ENCODE measurements at places on chromosomes 7 and 10.

DNA sequence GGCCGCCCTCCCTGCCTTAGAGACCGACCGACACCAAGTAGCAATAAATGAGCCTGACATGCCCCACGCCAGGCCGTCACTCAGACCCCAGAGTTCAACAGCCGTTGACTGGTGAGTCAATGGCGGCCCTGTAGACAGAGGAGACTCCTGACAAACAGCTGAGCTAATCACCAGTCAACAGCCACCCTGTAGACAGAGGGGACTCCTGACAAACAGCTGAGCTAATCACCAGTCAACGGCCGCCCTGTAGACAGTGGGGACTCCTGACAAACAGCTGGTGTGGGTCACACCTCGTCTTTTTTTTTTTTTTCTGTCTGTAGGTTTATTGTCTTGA lies 16.9 kb upstream of the KNDC1 start:
- DNase-seq = no peak

DNA sequence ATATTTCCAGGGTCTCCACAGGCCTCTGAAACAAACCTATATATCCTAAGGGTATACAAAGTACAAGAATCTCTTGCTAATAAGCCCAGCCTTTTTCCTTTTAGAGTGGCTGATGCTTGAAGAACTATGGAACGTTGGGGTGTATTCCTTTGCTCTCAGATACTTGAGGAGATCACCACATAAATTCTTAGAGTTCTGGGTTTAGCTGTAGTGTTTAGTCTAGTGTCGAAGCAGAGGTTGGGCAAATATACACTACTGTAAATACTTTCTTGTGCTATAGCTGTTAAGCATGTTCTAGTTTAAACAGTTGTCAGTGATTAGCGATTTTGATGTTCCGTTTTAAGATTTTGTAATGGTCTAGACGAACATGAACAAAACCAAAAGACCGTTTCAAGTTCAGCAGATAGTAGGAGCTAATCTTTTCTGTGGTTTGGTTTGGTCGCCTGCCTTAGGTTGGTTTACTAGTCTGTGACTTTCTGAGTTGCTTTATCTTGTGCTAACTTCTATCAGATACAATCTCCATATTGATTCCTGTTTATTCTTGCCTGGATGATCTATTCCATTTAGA lies 229.6 kb downstream of the NSUN6 start:
- no peak for DNase-seq

GRCh38 chr10:69484736-69485135 lies 33.5 kb downstream of the TSPAN15 start:
- DNase-seq = no peak

DNA sequence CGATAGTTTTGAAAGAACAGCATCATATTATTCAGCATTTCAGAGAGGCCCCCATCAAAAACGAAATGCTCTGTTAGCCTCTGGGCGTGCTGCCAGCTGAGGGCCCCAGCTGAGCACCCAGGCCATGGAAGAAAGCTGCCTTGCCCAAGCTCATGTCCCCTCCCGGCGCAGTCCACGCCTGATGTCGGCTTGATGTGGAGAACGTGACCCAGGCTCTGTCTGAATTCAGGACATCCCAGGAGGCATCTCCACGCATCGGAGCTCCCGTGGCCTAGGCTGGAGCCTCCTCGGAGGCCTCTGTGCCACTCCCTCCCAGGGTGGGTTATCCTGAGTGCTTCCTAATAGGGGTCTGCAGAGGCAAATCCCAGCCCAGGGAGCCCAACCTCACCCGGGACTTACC lies 218.3 kb upstream of the AKR1E2 start:
- DNase-seq = no peak

DNA sequence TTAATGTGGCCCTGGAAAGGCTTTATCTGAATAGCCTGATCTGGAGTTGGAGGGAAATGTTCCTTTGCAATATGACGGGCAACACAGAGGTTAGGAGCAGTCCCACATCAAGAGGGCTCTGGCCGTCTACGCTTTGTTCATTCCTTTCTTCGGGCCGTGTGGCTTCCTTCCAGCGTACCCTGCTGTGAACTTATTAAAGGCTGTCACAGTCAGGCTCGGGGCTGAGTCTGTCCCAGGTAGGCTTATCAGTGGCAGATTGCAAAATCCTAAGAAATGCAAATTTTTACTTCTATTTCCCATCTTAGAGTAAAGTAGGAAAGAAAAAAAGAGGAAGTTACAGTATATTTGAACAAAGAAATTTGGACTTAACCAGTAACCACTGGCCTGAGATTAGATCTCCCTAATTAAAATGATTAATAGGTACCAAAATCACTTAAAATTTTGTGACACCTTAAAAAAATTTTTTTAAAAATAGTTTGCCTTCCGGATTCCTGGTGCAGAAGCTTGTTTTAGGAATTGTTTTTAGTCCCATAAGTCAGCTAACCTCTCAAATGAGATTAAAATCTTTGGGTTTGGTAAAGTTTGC lies 453.1 kb upstream of the MKI67 start:
- DNase-seq = no peak

GRCh38 chr7:137343281-137343841 lies at the start of gene PTN:
PTN (minus strand) TSS chr7:137343733; CDS start chr7:137254973, 88,760 bp downstream.
- DNase-seq = peak; percentile 79

DNA sequence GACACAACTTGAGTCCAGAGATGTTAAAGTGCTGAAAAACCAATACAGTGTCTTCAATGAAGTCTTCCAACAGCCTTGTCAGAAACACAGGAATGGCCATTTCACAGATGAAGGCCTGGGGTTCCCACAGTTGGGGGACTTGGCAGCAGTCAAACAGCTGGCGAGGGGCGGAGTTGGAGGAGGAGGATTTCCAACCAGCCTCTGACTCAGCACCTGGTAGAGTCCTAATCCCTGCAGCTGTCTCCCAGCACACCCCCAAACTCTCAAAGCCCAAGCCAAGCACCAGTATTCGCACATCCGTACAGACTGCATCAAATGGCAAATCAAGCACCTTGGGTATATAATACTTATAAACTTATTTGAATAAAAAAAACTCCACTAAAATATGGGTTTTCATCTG lies 28.0 kb downstream of the CTBP2 start:
- DNase-seq = no peak

- DNase-seq = peak; percentile 88
Measured at GRCh38 chr10:29895456-29895855, 163.9 kb downstream of the JCAD start.

DNA sequence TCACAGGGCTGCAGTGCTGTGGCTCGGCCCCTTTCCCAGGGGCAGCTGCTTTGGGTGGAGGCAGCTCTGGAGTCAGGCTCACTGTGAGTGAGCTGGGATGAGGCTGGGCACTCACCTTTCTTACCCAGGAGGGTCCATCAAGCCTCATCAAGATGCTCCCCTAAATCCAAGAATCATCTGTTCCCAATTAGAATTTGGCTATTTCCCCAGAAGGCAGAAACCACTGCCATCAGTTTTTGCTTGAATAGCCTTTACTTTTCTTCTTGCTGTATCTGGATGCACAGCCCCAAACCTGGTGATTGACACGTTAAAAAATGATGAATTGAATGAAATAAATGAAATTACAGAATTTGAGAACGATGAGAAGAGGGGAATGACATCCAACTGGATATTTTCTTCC lies 74.3 kb upstream of the LYZL1 start:
- DNase-seq = no peak

DNA sequence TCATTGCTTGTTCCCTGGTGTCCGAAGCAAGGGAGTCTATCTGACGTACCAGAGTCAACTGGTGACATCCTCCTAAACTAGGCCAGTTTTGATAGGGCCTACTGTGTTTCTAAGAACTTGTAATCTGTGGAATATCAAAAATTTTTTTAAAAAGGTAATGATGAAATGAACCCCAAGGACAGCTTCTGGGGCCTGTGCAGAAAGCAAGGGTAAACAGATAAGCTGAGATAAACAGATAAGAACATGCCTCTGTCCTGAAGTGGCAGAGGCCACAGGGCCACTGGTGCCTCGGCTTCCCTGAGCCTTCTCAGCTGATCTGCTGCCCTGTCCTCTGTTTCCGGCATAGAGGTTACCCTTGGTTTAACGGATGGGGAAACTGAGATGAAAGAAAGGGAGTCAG lies 8.8 kb downstream of the GRK5 start:
- DNase-seq = no peak

DNA sequence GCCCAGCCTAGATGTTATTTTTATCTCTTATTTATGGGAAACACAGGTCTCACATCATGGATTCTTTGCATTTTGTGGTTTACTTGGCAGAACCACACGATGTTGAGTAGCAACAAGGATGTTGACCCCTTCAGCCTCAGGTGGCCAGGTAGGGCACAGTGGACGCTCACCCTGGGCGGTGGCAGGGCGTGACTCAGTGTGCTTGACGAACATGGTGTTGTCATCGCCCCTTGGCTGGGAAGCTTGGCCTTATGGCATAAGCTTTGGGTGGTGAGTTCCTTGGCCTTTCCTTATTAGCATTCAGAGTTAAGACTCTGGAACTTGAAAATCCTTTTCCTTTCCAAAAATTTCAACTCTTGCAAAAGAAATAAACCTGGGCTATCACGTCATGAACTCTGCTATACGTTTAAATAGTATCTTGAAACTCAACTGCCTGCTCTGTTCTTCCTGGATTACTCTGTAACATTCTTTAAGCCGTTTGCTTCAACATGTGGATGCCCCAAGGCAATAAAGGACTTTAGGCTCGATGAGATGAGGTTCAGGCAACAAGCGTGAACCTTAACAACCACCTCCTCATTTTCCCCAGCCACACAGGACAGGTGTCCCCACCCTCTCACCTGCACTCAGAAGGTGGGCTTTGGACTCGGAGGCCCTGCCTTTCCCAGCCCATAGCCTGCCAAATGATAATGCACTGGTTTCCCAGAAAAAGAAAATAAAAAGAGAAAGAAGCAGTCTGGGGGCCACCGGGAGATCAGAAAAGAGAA lies 22.5 kb upstream of the ECHDC3 start:
- no peak for DNase-seq

DNA sequence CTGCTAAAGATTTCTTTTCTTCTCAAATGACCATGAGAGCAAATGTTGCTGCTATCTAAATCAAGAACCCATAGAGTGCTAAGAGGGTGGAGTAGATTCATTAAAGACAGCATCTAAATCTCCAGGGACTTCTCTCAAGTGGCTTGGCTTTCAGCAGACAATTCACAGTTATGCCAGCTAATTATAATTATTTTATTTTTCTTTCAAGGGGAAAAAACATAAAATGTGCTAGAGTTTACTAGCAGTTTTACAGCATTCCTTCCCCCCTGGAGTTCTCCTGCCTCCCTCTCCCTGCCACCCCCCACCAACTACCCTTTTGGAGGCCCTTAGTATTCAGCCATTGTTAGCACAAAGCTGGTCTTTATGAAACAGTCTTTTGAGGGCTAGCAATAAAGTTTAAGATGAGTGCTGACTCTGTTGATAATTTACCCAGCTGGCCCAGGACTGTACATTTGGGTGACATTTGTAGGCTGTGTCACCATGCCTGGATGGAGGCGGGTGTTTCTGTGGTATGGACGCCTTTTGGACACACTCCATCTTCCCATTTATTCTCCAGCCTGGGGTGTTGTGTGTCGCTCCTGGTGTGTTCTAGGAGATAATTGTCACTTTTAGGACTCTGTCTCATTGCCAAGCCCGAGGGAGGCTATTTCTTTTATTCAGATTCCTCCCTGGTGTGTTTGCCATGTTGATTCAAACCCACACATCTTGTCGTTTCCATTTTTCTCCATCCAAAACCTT lies 160.2 kb downstream of the CREB5 start:
- no peak for DNase-seq

GRCh38 chr10:125129076-125129458 lies 31.3 kb downstream of the CTBP2 start:
- no peak for DNase-seq

GRCh38 chr7:123871998-123872867 lies 27.3 kb downstream of the HYAL4 start:
- peak; percentile 10 for DNase-seq

DNA sequence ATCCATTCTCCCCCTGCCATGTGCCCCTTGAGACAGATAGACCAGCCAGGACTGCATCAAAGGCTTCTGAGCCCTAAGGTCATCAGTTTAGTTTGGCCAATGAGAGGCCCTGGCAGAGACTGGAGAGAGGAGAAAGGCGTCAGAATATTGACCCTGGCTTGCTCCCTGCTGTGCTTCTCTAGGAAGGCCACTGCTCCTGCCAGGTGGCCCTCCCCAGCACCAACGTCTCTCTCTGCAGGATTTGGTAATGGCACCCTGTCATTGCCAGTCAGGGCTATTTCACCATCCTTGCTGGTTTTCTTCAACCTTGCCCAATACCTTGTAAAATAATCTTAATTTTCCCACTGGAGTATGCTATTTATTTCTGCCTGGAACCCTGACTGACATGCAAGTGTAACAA lies 38.8 kb upstream of the ZRANB1 start:
- no peak for DNase-seq

Data from fibroblast of skin of right biceps (primary cell).